AG20443 (cell line): ENCODE measurements at places on chromosomes 7 and 10.

DNA sequence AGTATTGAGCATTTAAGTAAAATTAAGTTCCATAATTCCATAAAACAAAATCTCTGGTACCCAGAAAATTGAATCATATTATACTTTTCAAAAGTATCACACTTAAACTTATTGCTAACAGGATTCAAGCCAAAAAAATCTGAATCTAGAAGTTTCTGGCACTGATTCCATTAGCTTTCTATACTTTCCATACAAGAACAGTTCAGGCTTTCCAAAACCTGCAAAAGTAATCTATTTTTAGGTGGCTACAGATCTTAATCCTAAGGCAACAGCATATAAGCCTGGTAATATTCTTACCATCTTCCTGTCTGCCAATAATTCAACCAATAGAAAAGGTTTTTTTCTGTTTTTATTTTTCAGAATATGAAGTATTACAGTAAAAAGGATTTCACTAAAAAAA, 185.0 kb downstream of the CRPPA start:
- DNase-seq, result no peak

DNA sequence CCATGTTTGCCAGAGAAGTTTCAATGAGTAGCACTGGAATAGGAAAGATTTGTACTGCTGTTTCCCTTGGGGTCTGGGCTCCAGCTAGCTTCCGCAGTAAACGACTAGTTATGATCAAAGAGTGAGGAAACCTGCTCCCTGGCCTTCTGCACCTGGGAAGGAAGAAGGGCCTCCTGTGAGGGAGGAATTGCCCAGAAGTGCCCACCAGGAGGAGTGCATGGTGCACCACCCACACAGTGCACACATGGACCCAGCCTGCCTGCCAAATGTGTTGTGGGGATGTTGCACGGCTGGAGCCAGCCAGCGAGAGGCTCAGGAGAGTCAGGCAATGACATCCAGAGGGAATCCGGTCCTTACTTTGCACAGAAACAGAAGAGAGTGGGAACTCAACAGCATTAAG, 27.0 kb upstream of the FAM107B start:
- DNase-seq, result peak; percentile 26

- DNase-seq, result no peak
These were observed 80.3 kb upstream of the SKAP2 start for GRCh38 chr7:26944501-26945358.

- DNase-seq, result no peak
These were observed 64.5 kb downstream of the CARD11 start for GRCh38 chr7:2979201-2979631.

GRCh38 chr7:40527723-40528122, 392.9 kb downstream of the SUGCT start:
- DNase-seq, result no peak
